ENCODE measurements at places on chromosomes 3 and 15.

DNA sequence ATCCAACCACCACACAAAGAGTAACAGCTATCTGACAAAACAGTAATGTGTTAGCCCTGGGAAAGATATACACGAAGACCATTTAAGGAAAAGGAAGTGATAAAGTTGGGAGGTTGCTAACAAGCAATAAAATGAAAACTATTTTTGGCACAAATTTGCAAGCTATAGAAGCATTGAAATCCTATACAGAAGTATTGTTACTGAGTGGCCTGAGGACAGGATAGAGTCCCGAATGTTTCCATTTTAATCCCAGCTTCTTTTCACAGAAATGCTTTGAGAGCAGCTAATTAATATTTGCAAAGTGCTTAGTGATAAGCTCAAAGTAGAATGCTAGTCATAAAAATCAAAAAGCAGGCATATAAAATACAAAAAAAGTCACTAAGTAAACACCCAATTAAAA is 51.5 kb downstream of the RAD18 start:
- DNase-seq = no peak

GRCh38 chr3:191915712-191916111 is 454.7 kb downstream of the PYDC2 start:
- peak; percentile 15 for DNase-seq

DNA sequence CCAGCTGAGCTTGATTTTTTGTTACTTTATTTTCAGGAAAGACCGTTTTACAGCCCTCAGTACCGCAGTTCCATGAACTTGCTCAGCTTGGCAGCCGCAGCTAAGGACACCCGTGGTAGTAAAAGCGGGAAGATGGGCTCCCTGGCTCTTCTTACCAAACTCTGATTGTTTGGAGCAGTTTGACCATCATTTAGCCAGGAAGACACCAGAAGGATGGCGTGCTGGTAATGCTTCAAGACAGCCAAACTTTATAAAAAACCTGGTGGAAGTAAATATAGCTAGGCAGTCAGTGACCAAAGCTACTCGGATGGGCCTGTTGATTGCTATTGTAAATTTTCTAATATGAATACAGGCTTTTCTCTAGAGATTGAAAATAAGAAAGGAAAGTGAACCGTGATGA is 28.9 kb downstream of the POLR2M start:
- no peak for DNase-seq

GRCh38 chr3:141000027-141000663 is 51.0 kb upstream of the SPSB4 start:
- peak; percentile 50 for DNase-seq

GRCh38 chr3:159165961-159166360 is 364.1 kb downstream of the MFSD1 start:
- DNase-seq = no peak

DNA sequence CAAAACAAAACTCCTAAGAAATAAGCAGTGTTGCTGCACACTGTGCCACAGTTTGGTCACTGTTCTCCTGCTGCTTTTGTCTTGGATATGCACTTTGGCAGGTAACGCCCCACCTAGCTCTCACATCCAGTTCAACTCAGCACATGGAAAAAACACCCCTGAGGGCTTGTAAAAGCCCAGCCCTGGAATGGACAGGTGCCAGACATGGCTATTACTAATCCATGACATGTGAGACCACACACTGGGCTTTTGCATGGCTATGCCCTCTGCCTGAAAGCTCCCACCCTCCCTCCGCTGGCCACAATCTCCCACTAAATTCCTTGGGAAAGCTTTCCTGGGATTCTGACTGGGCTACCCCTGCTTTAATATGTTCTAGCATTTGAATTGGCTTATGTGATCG is 24.7 kb upstream of the ZBED2 start:
- DNase-seq = peak; percentile 36

DNA sequence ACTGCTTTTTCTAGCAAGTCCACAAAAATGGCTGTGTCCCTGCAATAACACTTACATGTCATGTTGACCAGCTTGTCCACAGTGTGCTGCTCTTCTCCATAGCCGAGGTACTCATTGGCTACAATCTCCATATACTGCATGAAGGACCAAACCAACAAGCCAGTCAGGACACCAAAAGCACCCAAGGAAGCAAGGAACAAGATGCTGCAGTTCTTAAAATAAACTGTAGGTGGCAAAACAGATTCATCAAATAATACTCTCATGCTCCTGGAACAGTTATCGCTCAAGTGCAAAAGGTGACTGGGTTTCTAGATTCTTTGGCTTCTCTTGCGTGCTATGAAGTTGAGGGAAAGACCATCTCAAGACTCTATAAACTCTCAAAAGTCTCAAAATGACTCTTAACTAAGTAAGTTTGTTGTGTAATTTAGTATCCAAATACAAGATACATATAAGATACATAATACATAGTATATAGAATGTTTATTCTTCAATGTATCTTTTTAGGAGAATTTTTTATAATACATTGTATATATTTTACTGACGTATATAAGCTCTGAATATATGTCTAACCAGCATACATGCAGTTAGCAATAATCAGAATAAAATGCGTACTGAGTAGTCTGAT is 57.0 kb downstream of the NEK10 start:
- DNase-seq = peak; percentile 83

- DNase-seq = no peak
Measured at GRCh38 chr3:39524107-39524506, 56.6 kb downstream of the MOBP start.

- DNase-seq = peak; percentile 76
Measured at GRCh38 chr3:111809186-111809585, 49.9 kb upstream of the PHLDB2 start.

DNA sequence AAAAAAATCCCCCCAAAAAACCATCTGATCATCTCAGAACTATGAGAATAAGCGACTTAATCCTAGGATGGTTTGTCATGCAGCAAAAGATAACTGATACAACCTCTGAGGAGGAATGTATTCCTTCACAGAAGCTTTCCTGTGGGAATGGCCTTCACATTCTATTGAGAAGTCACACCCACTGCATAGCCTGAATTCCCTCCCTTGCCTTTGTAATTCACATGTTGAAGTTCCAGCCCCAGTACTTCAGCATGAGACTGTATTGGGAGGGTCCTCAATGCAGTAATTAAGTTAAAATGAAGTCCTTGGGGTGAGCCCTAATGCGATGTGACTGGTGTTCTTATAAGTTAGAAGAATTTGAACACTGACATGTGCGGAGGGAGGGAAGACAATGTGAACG is 395.2 kb downstream of the TUSC7 start:
- peak; percentile 32 for DNase-seq

DNA sequence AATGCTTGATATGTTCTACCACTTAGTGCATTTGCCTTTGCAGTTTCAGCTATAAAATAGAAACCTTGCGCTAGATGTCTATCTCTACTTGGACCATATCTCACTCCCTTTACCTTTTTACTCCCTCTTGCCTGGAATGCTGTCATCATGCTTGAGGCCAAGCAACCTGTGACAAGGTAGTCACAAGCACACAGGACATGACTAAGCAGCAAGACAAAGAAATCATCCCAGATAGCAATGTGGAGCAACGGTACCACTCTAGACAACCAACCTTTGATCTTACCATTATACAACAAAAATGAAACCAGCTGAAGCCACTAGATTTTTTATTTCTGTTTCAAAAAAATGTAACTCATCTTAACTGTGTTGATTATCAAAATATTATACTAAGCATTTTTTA is 50.5 kb upstream of the SPSB4 start:
- DNase-seq = no peak

DNA sequence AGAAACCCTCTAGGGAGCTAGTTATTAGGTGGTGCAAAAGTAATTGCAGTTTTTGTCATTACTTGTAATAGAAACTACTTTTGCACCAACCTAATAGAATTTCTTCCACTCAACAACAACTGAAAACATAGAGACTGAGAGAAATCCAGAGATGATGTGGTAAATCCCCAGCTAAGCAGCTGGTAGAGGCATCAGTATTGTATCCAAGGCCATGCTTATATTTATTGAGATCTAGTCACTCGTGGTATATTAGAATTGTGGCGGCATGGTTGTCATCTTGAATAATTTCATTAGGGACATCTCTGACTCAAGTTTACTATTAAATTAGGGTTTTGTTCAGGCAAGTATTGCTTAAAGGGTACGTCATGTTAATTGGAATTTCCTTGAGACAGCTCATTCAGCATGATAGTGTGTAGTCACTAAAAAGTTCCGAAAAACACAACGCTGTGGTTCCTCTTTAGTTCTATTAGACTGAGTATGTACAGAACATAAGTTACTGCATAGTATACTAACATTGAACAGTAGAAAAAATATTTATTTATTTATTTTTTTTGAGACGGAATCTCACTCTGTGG is 35.3 kb downstream of the PAK2 start:
- peak; percentile 74 for DNase-seq

GRCh38 chr3:187954873-187955586 is 198.9 kb upstream of the LPP start:
- peak; percentile 89 for DNase-seq

- DNase-seq = no peak
Measured at GRCh38 chr3:60490992-60491391, 760.3 kb downstream of the FHIT start.

- DNase-seq = no peak
Measured at GRCh38 chr3:99911433-99911832, 93.8 kb downstream of the CMSS1 start.

DNA sequence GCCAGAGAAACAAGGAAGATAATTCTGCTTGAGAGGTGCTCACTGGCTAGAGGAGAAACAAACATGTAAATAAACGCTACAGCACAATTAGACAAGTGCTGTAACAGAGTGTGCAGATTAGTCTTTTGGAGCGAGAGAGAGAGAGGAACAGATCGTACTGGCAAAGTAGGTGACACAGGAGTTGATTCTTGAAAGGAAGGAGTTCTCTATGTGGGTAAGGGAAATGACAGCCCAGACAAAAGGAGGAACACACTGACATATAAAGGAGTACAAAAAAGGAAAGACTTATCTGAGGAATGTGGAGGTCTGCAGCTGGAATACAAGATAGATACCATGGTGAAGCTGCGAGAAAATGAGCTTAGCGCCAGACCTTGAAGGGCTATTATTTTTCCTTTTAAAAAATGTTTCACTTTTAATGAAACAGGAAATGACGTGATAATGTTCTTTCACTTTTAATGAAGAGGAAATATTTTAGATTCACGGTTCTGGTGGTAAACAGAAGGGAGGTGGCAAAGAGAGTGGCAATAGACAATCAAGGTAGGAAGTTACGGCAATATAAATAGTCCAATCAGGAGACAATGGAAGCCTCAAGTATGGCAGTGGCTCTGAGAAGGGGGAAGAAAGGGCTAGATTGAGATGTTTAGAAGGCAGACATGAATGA is 202.9 kb downstream of the VPS13C start:
- no peak for DNase-seq

DNA sequence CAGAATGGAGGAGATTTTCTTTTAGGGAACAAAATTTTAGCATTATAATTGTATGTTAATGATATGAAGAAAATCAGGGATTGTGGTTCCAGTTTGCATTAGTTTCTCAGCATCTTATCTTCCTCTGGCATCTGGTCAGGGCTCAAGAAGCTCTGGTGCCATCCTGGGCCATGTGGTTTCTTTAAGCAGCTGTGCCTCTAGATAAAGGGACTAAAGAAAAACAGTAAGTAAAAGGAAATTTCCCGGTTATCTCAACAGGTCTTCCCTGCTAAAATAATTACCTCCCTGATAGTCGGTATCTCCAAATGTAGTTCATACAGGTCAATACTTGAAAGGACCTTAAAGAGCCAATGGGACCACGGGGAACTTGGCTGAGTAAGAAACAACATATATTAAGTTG is 375.1 kb upstream of the RBMS3 start:
- DNase-seq = no peak

DNA sequence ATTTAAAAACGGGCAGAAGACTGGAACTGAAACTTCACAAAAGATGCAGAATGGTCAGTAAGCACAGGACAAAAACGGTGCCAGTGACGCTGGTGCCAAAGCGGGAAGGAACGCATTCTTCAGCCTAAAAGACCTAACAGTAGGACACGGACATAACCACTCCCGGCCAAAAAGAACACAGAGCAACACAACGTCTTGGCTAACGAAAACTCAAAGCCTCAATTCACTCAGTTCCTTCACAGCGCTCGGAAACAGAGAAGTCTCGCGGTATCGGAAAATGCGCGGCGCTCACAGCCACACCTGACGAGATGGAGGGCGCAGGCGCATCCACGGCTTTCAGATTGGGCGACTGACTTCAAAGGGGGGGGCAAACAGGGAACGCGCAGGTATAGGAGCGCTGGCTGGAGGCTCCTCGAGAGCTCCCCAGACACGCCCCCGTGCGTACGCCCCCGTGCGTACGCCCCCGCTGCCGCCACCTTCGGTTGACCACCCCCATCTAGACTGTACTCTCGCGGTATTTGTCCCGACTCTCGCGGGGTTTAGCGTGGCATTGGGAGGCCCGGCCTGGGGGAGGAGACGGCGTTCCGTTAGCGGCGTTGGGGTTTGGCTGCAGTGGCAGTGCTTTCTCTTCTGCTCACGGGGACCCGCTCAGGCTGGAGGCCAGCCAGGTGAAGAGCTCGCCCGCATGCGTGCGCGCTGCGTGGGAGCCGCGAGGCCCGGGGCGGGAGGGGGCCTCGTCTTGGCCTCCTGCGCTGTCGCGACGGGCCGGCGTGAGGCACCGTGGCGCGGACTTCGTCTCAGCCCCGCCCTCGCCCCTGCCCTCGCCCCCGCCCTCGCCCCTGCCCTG is at the start of gene NKTR:
NKTR (plus strand) TSS at position 576 of the 847 bp plus-strand sequence. CDS start 321 bp downstream, outside the sequence.
- DNase-seq = peak; percentile 99

DNA sequence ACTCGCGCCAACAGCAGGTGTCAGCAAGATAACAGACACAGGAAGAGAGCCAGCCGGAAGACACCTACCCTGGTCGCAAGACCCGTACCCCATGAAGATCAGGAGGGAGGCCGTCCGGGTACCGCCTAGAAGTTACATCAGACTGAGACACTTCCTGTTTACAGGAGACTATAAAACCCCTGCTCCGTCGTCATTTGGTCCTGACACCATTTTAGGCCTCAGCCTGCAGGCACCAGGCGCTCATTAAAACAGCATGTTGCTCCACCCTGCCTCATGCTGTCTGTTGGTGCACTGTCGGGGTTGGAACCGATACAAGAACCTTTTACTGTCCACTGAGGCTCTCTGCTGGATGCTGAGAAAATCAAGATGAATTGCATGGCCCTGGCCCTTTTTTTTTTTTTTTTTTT is 15.6 kb upstream of the PRTG start:
- no peak for DNase-seq

DNA sequence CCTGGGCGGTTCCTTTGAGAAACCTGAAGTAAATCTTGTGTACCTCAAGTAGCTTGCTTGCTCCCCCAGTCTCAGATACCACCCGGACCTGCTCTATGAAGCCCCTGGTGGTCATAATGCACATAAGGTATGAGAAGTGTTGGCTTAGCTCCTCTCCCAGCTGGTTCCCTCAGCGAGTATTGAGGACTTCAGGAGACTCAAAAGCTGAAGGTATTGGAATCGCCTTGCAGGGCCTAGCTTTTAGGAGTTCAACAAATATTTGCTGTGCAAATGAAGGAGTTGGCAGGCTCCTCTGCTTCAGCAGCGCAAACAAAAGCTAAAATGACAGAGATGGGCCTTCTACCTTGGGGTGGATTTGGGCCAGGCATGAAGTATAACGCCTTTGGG is 1.7 kb downstream of the CMTM8 start:
- peak; percentile 31 for DNase-seq

DNA sequence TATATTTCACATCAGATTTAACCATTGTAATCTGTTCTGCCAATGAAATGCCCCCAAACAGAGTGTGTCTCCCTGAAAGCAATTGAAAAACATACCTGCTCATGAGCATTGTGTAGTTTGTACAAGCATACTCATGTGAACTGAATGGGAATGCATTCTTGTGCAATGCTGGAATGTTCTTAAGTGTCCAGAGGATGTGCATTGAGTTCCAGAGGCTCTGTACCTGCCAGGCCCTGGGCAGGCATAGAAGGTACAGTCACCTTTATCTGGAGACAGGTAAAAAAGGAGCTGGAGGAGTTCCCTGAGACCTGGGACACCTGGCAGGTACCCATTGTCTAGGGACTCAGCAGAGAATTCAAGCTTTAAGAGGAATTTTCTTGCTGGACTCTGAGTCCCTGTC is 2.8 kb downstream of the MRAS start:
- no peak for DNase-seq

Measured in EL (cell line).